ENCODE measurements at places on chromosomes 5 and 9.
A peak's percentile ranks its signal among the peaks of the same experiment; 100 is the strongest.

GRCh38 chr9:137521405-137521985, 28.7 kb downstream of the PNPLA7 start:
- no peak for DNase-seq

DNA sequence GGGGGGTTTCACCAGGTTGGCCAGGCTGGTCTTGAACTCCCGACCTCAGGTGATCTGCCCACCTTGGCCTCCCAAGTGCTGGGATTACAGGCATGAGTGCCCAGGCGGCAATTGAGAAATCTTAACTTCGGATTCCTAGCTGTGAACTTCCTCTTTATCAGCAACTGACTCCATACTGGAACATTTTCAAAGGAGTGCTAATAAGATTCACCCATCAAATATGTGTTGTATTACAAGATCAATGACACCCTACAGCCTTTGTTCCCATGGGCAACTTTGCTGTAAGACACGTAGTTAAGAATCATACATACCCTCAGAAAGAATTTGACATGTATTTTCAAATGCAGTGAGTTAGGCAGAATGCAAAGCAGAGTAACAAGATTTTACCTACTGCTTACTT, 23.1 kb upstream of the ACOT12 start:
- DNase-seq = no peak

DNA sequence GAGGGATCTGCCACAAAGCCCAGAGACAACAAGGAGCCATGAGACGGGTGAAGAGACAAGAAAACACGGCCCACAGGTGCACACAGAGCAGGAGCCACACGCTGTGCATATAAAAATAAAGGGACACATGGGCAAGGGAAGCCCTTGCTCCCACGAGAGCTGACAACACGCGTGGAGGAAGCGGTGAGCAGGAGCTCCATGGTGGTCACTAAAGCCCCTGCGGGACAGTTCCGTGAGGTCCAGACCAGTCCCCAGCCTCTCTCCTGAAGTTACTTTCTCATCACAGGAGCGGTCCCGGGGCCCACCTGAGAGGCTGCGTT, 90.7 kb downstream of the CAMSAP1 start:
- DNase-seq = no peak

- no peak for DNase-seq
Measured at GRCh38 chr9:5796298-5796697, 36.6 kb downstream of the ERMP1 start.

- DNase-seq = peak; percentile 47
Measured at GRCh38 chr5:82364497-82364896, 86.3 kb upstream of the RPS23 start.

DNA sequence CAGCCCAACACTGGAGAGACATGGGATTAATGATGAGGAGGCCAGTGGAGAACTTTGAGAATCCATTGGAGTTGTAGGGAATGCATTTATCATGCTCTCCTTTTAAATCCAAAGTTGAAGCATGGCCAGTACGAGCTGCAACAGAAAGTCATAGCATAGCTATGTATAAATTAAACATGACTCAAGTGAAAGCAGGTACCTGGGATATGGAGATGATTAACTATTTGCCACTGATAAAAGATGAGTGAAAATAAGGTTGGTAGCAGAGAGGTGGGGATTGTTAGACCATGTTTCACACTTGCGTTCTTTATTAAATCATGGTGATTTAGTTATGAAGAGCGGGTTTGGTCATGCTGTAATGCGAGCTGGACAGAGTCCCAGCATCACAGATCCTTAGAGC, 189.6 kb downstream of the ARHGEF28 start:
- DNase-seq = no peak

DNA sequence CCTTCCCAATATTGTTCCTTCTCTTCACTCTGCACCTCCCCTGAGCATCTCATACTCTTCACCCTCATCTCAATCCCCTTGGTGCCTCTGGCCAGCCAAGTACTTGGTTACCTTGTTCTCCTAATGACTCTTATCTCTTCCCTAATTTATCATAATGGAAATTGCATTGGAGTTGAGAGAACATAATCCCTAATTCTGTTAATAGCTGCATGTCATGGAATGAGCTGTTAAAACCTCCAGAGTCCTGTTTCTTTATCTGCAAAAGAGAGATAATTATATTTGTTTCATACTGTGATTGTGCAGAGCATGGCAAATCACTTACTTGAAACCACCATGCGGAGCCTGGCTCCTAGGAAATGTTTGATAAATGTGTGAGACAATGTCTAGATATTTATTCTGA, 1074.9 kb upstream of the DMAC1 start:
- no peak for DNase-seq

DNA sequence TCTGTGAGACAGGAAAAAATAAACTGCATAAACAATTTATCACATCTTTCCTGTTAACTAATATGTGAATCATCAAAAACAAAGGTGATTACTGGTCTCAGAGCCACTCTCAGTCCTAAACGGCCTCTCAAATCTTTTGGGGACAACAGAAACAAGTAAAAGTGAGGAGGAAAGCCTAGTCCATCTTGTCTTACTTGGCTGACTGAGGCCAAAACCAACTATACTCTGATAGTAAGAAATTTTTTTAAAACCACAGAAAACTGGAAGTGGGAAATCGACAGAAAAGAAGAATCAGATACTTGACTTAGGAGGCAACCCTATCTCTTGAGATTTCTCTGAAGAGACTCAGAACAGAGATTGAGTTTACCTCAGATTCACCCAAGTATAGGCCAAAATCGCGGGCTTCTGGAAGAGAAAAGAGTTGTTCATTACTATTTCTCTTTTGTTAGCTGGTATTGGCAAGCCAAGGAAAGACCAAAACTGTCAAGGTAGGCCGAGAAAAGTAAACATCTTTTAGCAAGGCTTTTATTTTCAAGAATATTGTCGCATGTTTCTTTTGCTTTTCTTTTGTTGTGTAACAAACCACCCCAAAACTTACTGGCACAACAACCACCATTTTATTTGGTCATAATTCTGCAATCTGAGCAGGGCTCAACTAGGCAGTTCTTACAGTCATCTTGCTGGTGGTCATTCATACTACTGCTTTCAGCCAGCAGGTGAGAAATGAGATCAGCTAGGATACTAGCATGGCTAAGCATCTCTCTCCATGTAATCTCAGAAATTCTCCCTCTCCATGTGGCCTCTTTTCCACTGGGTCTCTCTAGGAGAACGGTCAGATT, 46.1 kb downstream of the RFX3 start:
- DNase-seq = no peak

DNA sequence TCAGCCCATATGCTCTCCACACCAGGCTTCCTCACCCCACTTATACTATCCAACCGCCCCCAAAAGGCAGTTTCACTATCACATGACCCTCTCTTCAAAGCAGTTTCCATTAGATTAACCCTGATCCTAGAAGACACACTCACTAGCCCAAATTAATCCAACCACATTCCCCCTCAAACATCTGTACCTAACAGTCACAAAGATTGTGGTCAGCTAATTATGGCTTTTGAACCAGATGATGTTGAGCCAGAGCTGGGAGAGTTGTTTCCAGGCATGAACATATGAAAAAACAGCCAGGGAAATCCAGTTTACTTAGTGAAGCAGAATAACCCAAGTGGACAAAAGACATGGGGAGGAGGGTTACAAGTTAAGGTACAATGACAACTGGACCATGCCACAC, 131.2 kb downstream of the SPOCK1 start:
- no peak for DNase-seq

- DNase-seq = no peak
Measured at GRCh38 chr5:133741818-133742355, 129.5 kb upstream of the FSTL4 start.

- no peak for DNase-seq
Measured at GRCh38 chr5:140040358-140040757, 2.7 kb downstream of the NRG2 start.

DNA sequence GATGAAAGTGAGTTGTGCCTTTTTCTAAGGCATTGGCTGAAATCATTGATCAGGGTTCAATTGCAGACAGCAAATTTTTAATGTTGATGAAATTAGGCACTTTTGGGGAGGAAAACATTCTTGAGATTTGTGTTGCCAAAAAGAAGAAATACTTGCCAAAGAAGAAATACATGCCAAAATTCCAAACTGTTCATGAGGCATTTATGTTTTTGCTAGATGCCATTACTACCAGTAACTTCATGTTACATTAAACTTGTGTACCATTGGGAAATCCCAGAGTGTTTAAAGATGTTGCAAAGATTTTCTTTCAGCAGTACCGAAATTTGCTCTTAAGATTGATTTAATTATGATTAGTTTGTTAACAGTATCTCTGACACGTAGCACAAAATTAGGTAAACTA, 7.0 kb downstream of the XRCC4 start:
- DNase-seq = no peak

- DNase-seq = no peak
Measured at GRCh38 chr9:107361816-107362215, 78.7 kb downstream of the RAD23B start.

Data from HT1080 (cell line).